ENCODE measurements at places on chromosomes 7 and 10.

DNA sequence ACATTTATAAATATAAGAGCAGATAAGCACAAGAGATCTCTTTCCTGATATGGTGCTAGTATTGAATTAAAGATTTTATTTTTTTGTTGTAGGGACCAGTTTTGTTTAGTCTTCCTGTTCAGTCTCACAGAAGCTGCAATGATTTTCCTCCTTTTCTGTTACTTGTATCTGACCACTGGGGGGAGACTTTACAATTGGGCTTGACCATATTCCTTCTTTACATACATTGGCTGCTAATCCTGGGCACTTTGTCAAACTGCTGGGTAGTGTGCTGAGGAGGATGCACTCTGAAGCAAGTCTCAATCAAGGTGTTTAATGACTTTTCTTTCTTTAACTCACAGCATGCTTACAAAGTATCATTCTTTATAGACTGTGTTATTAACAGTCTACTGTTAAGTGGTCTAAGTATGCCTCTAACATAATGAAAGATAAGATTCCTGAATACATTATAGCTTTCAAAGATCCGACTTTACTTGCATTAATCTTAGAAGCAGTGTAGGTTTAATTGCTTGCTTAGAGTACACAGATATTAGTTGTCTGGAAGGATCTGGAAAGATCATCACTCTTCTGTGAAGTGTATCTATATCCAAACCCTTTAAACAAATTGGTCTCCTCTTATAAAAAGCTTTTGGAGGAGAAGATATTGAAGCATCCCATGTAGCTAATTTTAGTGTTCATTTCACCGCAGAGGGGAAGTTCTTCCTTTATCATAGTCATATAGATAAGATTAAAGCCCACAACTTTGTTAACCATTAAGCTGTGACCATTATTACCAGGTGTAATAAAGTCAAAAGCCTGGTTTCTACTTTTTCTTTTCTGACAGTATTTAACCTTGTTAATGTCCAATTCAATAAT, 3.1 kb downstream of the PALS2 start:
- peak; percentile 12 for DNase-seq

DNA sequence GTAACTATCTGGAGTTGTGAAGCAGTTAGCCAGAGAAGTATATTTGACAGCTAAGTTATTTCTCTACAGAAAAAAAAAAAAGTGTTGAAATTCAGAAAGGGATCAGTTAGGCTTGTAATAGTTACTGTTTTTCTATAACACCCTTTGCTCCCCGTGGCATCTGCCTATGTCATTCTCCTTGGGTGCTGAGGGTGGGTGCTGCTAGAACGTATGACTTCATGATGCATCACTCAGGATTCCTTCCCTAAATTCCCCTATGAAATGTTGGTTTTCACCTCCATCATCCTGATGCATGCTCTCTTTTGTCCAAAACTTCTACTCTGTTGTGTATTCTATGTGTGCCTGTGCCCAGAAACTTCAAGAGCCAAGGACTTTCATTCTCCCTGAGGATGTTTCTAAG, 536.4 kb downstream of the GRM8 start:
- no peak for DNase-seq

DNA sequence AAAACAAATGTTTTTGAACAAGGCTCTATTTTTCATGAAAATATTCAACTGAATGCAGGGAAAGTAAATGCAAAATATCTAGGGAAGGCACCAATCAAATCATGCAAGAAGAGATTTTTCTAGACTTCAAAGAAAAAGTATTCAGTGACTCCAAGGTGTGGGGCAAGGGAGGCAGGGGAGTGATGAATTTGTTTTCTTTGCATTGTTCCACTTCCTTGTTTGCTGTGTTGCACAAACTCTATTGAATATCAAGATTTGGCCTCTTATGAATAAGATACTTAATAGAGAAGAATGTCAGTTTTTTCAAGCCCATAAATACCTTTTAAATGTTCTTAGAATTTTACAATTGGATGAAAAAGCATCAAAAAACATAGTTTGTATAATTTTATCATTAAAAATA, 26.4 kb downstream of the STEAP1 start:
- DNase-seq: no peak

DNA sequence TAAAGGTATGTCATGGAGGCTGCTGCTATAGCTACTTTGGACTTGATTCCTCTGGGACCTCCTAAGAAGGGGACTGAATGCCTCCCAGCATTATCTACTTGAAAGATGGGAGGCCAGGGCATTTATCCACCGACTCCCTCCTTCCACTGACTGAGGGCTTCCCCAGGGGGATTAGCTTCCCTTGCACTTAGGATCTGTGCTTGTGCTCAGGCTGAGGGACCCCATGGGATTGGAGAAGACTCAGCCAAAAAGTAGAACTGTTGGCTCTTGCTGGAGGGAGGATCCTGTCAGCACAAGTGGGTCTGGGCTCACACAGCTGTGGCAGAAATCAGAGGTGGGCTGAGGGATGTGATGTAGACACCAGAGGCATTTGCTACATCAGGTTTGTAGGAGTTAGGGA, 81.5 kb upstream of the SYPL1 start:
- DNase-seq: no peak

GRCh38 chr7:15581352-15581951, 19.6 kb upstream of the AGMO start:
- DNase-seq: no peak

- DNase-seq: no peak
Observed at GRCh38 chr10:80814147-80814652, 276.5 kb downstream of the SH2D4B start.

DNA sequence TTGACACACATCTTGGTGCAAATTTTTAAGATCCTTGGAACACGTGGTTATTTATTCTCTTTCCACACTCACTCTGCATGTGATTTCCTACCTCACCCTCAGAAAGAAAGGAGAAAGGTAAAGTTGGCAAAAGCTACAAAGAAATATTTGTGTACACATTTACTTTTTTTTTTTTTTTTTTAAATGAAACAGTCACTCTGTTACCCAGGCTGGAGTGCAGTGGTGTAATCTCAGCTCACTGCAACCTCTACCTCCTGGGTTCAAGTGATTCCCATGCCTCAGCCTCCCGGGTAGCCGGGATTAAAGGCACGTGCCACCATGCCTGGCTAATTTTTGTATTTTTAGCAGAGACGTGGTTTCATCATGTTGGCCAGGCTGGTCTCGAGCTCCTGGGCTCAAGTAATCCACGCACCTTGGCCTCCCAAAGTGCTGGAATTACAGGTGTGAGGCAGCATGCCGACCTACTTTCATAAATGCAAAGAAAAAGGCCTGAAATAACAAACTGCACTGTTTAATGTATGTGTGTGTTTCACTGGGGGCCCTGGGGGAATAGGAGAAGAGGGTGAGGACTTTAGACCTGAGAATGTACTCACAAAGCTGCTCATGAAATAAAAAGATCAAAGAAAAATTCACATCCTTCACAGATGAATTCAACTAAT, 71.6 kb upstream of the GRID1 start:
- DNase-seq: no peak

DNA sequence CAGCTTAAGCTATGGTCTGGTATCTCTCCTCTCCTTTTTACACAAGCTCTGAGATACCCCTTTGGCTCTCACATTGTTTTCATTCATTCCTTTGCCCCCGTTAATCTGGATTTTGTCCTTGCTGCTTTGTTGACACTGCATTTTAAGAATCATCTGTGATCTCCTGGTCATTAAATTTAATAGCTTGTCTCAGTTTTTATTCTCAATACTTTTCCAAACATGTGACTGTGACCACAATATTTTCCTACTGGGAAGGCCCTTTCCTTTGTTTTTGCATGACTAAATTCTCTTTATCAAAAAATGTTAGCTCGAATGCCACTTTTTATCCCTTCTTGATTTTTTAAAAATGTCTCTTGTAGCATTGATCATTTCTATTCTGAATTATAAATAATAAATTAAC, 171.2 kb downstream of the SUGCT start:
- DNase-seq: no peak

- no peak for DNase-seq
Observed at GRCh38 chr7:71996141-71996540, 416.0 kb downstream of the CALN1 start.

DNA sequence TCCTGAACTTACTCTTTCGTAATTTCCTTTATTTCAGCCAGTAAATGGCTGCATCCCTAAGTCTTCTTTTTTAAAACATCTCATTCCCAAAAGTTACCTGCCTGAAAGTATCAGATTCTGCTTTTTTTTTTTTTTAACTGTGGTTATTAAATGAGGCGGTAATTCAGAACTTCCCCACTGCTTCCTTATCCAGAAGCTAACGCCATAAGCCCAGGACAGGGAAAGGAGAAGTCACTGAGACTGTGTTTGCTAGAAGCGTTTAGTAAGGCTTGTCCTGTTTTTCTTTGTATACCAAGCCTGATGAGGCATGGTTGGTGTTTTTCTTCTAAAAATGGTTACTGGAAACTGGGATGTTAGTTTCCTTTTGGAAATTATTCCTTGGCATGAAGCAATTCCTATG, 197.8 kb downstream of the CELF2 start:
- DNase-seq: no peak

DNA sequence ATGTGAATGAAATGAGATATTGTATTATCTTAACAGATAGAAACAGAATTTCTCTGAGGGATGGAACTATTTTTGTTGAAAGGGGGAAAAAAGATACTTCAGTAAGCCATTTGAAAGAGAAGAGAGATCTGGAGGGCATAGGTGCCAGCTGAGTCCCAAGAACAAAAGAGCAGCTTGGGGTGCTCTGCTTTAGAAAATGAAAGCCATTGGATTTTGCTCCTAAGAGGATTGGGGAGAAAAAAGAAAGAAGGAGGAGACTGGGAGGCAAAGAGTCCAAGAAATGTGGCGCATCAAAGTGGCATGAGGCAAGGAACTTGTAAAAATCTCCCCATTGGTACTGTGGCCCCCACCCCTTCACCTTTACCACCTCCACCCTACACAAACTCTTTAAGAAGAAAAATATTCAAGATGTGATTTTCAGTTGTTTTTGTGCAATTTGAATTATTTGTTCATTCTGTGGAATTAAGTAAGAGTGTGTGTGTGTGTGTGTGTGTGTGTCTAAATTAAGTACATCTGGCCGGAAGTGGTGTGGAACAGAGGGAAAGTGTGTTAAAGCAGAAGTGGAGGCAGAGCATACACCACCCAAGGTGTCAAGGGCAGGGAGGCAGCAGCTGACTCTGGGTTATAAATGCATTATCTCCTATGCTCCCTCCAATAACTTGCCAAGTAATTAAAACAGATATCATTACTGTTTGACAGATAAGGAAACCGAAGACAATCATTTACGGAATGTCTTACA, 9.9 kb upstream of the GNAI1 start:
- DNase-seq: no peak

DNA sequence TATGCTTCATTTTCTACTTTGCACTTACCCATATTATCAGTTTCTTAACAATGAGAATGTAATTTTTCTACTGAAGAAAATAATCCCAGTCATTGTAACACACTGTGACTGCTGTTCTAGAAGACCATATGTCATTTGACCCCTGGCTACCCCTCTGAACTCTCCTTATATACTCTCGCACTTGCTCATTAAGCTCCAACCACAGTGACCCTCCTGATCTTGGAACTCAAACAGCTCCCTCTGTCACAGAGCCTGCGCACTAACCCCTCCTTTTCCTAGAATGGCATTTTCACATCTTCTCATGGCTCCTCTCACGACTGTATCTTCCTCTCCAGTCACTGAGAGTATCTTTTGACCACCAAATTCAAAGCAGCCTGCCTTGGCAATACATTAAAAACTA, 169.7 kb downstream of the CACNA2D1 start:
- peak; percentile 2 for DNase-seq

GRCh38 chr7:22713463-22713862, 13.5 kb upstream of the IL6 start:
- no peak for DNase-seq

DNA sequence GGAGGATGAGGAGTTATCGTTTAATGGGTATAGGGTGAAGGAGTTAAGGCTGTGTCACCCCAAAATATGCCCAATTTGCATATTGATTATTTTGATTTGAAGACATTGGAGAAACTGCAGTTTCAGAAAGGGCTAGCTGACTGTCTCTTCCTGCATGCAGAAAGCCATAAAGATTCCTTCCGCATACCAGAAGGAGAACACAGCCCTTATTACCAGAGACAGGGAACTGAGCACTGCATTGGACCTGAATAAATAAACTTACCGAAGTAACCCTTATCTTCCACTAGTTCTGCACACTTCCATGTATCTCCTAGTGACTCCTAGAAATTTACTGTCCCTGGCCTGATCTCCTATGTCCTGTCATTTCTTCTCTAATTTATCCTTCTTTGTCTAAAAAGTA, 821.9 kb upstream of the AUTS2 start:
- no peak for DNase-seq

GRCh38 chr7:17385612-17386011, 87.2 kb downstream of the AHR start:
- DNase-seq: no peak

GRCh38 chr10:47438857-47439474, 44.9 kb downstream of the ANXA8 start:
- peak; percentile 32 for DNase-seq

GRCh38 chr7:140214075-140214684, 37.4 kb upstream of the KDM7A start:
- no peak for DNase-seq

- DNase-seq: no peak
Observed at GRCh38 chr7:156836443-156836842, 56.5 kb downstream of the LMBR1 start.

GRCh38 chr7:16753932-16754855, 639 bp downstream of the TSPAN13 start:
- DNase-seq: peak; percentile 74

DNA sequence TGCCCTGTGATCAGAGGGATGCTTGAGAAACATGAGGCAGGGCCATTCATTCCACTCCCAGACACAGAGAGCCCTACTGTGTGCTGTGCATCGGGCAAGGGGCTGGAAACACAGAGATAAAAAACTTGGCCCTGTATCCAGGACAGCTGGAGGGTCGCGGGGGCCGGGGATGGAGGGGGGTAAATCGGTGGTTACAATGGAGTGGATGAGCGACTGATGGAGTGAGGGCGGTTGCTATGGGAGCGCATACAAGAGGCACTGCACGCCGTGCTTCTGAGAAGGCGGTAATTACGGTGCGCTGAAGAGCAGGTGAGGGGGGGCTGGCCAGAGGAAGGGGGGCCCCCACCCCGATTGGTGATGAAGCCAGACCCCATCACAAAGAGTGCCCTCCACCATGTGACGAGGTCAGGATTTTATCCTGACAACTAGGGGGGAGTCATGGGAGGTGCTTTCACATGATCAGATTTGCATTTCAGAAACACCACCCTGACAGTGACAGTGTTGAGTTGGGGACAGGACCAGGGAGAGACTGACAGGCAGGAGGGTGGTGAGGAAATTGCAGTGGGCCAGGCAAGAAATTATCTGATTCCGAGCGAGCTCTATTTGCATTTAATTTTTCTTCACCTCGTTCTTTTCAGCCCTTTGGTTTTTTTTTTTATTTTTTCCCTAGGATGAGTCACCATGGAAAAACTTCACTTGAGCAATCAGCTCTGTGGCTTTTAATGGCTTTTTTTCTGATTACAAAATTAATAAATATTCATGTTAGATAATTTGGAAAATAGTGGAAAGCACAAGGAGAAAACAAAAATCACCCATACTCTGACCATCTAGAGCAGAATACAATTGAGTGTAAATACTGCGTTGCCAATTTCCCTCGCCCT, 7.8 kb downstream of the CPA5 start:
- no peak for DNase-seq

GRCh38 chr7:117184367-117184766, 138.5 kb downstream of the WNT2 start:
- DNase-seq: no peak

All from nephron progenitor cell (in vitro differentiated cells).